ENCODE measurements at places on chromosomes 7 and 10.
A peak's percentile ranks its signal among the peaks of the same experiment; 100 is the strongest.

- DNase-seq, result no peak
Observed at GRCh38 chr7:134926396-134926795, 59.9 kb upstream of the AGBL3 start.

- no peak for DNase-seq
Observed at GRCh38 chr10:5697342-5697741, 12.7 kb downstream of the TASOR2 start.

DNA sequence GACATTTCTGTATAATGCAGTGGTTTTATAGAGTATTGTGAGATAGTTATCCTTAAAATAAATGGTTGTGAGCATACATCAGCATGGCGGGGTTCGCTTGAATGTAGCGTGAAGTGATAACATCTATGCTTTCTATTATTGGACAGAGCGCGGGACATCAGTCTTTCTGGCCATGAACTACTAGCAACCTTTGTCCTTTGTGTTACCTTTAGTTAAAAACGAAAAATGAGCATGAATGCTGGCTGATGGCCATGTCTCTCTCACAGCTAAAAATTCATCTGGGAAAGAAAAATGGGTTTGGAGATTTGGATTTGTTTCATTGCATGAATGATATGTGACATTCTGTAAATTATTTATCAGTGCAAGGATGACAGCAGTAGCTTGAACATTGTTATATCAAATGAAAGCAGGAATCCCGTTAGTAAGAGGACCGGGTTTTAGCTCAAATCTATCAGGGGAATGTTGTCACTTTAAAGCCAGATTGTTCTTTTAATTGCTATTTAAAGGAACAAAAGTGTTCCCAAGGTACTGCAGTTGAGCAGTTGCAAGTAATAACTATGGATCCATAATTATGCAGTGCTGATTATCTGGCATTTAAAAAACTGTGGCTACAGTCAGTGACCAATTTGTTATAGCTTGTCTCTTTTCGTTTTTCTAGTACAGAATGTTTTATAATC, 131.0 kb downstream of the KAT6B start:
- no peak for DNase-seq

- DNase-seq, result peak; percentile 41
Observed at GRCh38 chr7:138212314-138212713, 136.1 kb downstream of the AKR1D1 start.

DNA sequence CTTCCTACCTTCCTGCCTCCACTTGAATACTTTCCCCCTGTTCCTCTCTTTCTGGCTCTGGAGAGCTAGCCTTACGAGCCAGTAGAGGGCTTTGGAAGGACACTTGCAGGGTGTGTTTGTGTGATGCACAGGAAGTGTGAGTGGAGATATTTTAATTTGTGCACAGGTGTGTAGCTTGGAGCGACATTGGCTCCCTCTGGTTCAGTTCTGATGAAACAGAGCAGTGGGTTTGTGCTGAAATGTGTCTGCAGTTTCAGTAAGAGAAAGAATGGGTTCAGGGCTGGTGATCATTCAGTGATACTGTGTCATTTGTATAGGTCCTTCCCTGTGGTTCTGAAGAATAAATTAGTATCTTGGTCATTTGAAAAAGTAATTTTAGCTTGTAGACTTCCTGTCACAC, 86.9 kb downstream of the SND1 start:
- no peak for DNase-seq

GRCh38 chr10:117534321-117535297, 7.9 kb upstream of the EMX2 start:
- DNase-seq, result no peak

DNA sequence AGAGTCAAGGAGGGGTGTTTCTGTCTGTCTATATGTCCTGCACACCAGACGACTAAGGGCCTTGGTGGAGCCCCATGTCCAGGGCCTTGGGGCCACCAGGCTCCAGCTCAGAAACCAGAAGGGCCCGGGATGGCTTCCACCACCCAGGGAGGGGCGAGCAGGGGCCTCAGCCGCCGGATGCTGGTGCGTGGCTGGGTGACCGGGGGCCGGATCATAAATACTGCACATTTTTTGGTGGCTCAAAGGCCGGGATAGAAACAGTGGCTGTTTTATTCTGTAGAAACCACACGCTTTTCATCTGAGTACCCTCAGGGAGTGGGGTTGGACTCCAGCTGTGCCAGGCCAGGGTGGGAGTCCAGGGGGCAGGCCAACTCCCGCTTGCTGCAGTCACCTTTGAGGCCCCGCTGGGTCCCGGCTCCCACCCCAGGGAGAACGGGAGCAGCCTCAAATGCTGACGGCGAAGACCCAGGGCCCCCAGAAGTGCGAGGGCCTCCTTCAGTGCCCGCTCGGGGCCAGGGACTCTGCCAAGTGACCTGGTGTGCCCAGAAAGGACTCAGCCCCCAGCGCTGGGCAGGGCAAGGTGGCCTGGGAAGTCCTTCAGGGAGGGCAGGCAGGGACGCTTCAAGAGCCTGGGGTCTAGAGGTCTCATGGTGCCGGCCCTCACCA, 28.2 kb downstream of the PDGFA start:
- no peak for DNase-seq

DNA sequence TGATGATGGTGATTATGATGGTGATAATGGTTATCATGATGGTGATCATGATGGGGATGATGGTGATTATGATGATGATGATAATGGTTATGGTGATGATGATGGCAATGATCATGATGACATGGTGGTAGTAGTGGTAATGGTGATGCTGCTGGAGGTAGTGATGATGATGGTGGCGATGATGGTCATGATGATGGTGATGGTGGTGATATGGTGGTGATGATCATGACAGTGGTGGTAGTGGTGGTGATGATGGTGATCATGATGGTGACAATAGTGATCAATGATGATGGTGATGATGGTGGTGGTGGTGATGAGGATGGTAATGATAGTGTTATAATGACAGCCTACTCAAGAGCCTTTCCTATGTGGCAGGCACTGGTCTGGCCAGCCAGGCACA, 31.8 kb upstream of the DPYSL4 start:
- no peak for DNase-seq

GRCh38 chr10:49679480-49679893, at the start of gene C10orf53:
C10orf53 (plus strand) TSS chr10:49679651; CDS start chr10:49679698, 47 bp downstream.
- peak; percentile 44 for DNase-seq

- peak; percentile 55 for DNase-seq
Observed at GRCh38 chr10:89337484-89337883, 9.7 kb downstream of the IFIT3 start.

DNA sequence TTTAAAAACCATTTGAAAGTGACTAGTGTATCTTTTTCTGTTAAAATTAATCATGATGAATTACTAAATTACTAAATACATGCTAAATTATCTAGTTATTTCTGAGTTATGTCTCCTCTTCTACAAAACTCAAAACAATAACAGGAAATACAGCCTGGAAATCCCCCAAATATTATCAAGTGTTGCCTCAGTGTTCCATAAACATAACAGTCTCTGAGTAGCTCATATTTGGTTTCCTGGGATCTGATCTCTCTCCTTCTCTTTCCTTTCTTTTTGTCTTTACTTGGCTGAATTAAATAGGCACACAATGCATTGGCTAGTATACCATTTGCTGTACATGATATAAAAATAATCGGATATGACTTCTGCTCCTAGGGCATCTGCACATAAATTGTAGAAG, 277.6 kb upstream of the IGFBP3 start:
- DNase-seq, result no peak

DNA sequence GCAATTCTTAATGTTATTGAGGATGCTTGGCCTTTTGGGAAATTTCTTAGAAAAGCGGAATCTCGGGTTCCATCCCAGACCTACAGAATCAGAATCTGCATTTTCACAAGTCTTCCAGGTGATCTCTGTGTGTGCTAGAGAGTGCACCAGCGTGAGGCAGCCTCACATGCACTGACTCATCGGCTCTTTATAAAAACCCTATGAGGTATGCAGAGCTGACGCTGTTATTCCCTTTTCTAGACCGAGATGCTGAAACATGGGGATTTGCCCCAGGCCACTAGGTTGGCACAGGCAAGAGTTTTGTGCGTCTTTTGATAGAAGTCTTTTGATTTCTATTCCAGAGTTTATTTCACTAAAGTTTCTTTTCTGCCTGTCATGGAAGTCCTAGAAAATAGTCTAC, 61.2 kb downstream of the CDCA7L start:
- no peak for DNase-seq

GRCh38 chr10:131654471-131655087, 246.2 kb upstream of the PPP2R2D start:
- DNase-seq, result no peak

GRCh38 chr10:111650088-111650487, 533.5 kb downstream of the GPAM start:
- DNase-seq, result no peak

DNA sequence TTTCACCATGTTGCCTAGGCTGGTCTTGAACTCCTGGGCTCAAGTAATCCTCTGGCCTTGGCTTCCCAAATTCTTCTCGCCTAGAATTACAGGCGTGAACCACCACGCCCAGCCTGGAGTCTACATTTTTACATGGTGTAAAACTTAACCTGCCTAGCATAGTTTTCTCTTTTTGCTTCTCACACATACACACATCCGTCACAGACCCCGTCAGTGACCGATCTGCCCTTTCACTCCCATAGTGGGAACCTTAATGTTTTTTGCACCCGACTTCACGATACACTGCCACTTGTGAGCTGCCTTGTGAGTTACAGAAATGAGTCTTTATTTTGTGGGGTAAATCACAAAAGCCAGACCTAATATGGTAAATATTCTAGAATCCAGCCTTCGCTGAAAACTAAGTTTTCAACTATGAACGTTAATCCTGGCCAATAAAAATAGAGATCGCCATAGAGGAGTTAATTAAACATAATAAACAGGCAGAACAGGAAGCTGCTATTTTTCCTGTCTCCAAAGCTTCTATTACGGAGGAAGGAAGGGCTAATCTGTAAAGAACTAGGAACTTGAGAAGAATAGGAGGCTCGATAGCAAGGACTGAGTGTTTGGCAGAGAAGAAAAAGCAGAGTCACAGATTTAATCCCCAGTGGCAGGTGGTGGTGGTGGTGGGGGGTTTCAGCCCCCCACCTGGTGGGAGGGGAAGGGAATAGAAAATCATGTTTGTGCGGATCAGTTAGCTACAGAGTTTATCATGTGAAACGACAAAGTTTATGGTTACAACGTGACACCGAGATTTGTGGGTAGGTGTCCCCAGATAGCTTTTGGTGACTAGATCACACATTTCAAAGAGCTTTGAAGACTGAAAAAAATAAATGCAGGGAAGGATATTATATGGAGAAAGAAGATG, 14.7 kb upstream of the FAM171A1 start:
- DNase-seq, result no peak

DNA sequence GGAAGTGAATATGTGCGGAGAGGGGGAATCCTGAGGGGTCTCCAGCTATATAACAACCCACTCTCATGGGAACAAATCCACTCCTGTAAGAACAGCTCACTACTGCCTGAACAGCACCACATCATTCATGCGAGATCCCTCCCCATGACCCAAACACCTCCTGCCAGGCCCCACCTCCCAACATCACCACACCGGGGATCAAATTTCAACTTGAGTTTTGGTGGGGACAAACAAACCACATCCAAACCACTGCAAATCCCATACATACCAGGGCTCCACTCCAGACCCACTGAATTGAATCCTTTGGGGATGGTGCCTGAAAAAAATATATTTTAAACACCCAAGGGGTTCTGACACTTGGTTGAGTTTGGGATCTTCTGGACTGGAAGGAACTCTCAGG, 181.5 kb upstream of the PLXNA4 start:
- no peak for DNase-seq

DNA sequence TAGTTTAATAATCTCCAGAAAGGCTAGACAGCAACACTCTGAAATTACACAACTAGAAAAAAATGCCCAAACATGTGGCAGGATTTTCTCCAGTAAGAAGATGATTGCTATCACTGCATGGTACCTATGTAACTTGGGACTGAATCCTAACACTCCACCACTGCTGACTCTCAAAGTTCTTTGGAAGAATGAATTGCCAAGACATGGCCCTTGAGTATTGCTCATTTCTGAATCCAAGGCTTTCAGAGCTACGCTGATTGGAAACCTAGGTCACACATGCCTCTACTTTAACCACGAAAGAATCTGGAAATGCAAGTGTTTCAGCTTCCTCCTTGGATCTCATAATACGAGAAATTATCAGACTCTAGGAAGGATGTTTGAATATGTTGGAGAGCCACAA, 167.5 kb upstream of the CELF2 start:
- DNase-seq, result no peak

- DNase-seq, result no peak
Observed at GRCh38 chr7:80770675-80771081, 132.2 kb downstream of the CD36 start.

DNA sequence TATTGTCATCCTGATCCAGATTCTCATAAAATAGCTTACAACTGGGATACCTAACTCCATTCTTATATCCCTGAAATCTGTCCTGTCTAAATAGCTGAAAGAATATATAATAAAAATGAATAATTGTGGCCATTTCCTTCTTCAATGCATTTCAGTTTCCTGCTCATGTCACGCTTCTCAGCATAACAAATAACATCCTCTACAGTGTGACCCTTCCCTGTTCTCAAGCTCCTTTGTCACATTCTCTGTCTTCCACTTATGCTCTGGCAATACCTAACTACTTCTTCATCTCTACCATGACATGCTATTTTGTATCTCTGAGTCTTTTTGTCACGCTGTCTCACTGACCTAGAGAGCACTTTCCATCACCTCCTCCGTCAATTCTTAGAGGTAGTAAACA, 884.1 kb upstream of the LRRTM3 start:
- no peak for DNase-seq

DNA sequence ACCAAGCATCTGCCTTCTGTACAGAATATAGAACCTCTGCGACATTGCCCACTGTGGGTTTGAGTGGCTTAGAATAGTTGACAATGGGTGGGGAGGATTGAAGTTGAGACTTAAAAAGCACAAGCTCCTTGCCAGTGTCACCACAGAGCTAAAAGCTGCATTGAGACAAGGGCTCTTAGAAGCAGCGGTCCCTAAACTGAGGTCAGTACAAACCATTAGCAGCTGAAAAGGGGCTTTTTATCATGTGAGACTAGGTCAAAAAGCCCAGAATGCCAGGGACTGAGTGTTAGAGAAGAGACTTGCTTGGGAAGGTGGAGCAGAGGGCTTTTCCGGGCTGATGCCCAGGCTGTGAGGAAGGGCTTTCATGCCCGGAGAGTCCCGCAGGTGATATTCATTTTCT, 91.3 kb downstream of the POU6F2 start:
- no peak for DNase-seq

GRCh38 chr10:128122931-128123330, 3.3 kb downstream of the MKI67 start:
- DNase-seq, result no peak

- DNase-seq, result peak; percentile 50
Observed at GRCh38 chr10:52488606-52489485, 174.8 kb downstream of the DKK1 start.

GRCh38 chr10:89204621-89205185, 2.4 kb downstream of the CH25H start:
- no peak for DNase-seq

DNA sequence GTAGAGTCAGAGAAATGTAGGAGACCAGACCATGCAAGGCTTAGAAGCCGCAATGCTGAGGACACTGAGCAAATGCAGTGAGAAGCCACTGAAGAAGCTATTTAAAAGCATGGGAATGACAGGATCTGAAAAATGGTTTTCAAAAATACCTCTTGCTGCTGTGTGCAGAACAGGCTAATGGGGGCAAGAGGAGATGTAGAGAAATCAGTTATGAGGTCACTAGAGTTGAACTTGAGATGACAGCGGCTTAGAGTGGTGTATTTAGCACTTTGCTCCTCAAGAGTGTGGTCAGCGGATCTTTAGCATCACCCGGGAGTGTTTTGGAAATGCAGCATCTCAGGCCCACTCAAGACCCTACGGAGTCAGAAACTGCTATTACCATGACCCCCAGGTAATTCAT, 48.8 kb downstream of the KIAA1549 start:
- DNase-seq, result no peak

Measured in small intestine (tissue), 16 donors.